ENCODE measurements at places on chromosomes 12 and 14.

GRCh38 chr12:26878661-26879119, 45.7 kb upstream of the ITPR2 start:
- no peak for DNase-seq

GRCh38 chr14:24441904-24442239, 704 bp downstream of the SDR39U1 start:
- DNase-seq, result peak; percentile 38

- DNase-seq, result no peak
Measured at GRCh38 chr14:23566112-23566777, 1.3 kb downstream of the AP1G2 start.

DNA sequence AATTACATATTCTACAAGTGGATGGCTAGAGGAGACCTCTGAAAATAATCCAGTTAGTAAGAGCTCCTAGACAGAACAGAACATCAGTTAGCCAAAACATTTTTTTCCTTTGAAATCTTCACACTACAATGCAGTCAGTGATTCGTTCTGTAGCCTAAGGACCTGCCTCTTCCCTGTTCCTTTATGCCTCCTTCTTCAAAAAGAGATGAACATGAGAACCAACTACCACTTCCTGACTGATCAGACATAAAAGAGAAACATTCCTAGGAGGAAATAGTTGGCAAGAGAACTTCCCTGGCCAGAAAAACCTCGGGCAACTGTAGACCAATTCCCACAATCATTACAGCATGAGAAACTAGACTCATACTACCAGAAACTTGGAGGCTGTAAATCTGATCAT, 29.4 kb downstream of the ITPR2 start:
- DNase-seq, result no peak

DNA sequence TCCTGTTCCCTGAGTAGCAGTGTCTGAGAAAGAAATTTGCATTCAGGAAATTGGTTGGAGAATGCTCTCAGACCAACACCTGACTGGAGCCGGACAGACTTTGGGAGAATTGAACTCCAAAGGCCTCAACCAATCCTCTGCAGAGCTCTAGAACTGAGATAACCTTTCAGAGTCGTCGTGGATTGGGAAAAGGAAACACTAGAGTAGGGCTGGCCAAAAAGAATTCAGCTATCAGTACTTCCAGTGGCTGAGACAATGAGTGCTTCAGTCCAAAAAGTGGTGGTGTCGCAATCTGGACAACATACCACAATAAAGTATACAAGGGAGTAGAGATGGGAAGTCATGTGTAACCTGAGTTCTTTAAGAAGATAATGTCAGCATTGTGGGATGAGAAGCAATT, 377.1 kb downstream of the SLC16A7 start:
- peak; percentile 70 for DNase-seq

- DNase-seq, result no peak
Measured at GRCh38 chr12:104026841-104027599, 23.0 kb downstream of the GLT8D2 start.

- peak; percentile 18 for DNase-seq
Measured at GRCh38 chr14:31884776-31885379, 192.2 kb upstream of the ARHGAP5 start.

DNA sequence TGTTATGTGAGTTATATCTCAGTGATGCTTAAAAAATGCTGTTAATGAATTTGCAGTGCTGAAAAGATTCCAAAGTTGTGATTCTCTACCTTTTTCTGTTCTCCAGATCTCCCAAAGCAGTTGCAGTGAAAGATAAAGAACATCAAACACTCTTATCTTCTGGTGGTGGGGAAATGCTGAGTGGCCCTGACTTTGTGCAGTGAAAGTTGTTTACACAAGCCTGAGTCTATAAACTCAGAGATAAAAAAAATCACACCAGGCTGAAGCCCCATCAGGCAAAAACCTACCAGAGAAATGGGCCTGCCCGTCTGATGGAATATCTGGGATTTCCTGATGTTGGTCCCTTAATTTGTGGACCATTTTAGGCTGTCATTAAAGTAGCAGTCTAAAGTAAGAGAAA, 46.1 kb downstream of the RASSF3 start:
- no peak for DNase-seq

DNA sequence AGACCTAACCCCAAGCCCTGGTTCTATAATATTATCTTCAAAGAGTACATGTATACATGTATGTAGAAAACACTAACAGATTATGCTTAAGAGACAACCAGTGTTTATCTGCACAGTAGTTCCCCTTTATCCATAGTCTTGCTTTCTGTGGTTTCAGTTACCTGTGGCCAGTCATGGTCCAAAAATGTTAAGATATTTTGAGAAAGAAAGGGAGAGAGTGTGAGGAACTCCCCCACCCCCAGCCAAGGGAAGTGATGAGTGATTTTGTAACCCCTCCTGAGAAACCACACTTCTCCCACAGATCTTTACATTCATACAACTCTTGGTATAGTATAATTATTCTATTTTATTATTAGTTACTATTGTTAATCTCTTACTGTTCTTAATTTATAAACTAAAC, 77.3 kb upstream of the CNTN1 start:
- no peak for DNase-seq

DNA sequence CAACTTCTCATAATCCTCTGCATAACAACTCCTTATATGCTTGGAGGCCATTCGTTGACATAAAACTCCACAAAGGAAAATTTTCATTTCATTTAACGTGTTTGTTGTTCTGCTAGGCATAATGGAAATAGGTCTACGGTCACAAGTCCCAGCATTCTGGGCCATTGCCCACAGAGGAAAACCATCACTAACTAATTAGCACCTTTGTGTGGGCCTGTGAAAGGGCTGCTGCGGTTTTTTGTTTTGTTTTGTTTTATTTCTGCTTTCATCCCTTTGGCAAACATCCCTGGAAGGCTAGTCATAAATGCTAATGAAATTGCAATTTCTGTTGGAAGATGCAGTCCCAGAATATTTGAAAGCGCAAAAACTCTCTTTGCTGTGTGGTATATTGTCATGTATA, 180.3 kb downstream of the RMST start:
- no peak for DNase-seq

GRCh38 chr12:94228488-94228907, 80.1 kb downstream of the PLXNC1 start:
- DNase-seq, result no peak

- DNase-seq, result peak; percentile 61
Measured at GRCh38 chr12:65608319-65608916, 215.9 kb upstream of the HMGA2 start.

GRCh38 chr12:45974883-45975282, 15.5 kb downstream of the SCAF11 start:
- no peak for DNase-seq

- no peak for DNase-seq
Measured at GRCh38 chr14:99098199-99098598, 173.8 kb downstream of the BCL11B start.

- DNase-seq, result no peak
Measured at GRCh38 chr14:87772854-87773253, 220.1 kb downstream of the GALC start.

GRCh38 chr14:65483647-65484046, 71.1 kb downstream of the FUT8 start:
- DNase-seq, result no peak

DNA sequence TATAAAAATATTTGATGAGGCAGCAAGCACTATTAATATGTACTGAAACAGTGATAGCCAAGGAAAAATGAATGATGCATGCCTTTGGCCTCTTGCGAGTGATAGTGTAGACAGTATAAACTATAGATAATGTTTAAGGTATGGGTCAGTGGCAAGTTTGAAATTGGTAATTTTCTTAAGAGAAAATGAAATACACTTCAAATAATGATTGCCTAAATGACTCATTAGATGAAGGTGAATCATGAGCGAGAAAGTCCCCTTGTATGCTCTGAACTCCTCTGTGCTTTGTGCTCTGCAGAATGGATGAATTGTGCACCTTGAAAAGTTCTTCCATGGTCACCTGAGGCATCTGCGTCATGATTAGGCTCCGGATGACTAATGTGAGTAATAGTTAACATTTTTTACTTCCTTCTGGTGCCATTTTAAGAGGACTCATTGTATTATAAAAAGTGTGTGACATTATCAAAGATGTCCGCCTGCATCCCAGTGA, 84.9 kb upstream of the RTL1 start:
- DNase-seq, result no peak

DNA sequence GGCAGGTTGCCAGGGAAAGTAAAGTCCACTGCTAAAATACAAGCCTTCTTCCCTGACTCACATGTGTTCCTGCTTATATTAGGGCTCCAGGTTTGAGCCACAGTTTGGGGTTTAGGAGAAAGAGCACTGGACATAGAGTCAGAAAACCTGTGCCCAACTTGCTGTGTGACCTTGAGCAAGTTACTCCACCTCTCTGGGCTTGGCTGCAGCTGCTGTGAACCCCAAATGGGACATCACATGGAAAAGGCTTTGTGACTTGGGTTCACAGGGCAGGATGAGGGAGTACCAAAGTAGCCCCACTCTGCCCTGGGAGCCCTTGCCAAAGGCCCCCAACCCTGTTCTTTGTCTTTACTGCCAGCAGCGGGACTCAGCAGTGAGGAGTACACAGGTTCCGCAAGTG, 79.0 kb upstream of the NOS1 start:
- no peak for DNase-seq

DNA sequence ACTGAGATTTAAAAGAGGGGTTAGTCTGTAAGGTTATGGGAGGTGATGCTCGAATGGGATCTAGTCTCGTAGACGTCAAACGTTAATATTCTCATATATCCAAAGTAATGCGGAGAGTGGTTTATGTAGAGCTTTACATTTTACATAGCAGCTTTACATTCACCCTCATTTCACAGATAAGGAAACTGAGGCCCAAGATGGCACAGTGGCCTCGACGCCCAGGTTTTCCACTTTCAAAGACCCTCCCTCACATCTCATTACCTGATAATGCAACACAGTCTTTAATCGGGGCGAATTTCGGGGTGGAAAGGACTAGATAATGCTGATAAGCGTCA, 450 bp upstream of the TDG start:
- DNase-seq, result no peak

DNA sequence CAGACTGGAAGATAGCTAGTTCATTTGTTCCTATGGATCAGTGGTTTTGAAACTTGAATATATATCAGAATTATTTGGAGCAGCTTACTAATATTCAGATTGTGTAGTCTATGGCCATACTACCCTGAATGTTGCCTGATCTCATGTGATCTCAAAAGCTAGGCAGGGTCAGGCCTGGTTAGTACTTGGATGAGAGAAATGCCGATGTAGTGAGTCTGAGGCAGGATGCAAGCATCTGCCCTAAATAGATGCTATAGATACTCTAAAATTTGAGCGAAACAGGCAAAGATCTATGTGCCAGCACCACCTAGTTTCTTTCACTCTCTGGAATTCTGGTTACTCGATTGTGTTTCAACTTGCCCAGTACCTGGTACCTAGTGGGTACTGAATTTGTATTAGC, 40.9 kb downstream of the FRMD6 start:
- no peak for DNase-seq

GRCh38 chr12:56840922-56841321, 77.8 kb downstream of the HSD17B6 start:
- no peak for DNase-seq

- no peak for DNase-seq
Measured at GRCh38 chr12:54206791-54207190, 18.0 kb upstream of the SMUG1 start.

- DNase-seq, result no peak
Measured at GRCh38 chr12:80101126-80101525, 1.8 kb downstream of the OTOGL start.

DNA sequence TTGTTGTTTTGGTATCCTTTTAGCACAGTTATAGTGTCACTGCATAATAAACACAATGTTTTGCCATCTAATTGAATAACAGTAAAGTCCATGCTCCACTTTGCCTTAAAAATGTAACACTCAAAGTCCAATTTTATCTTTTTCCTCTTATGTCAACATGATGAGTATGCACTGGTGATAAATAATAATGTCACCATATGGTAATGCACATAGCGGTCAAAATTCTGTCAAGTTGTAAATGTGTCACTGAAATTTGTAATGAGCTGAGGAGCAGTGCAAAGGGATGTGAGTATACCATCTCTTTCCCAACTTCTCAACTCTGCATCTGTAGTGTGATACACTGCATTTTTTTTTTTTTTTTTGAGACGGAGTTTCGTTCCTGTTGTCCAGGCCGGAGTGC, 65.7 kb downstream of the EML5 start:
- no peak for DNase-seq

DNA sequence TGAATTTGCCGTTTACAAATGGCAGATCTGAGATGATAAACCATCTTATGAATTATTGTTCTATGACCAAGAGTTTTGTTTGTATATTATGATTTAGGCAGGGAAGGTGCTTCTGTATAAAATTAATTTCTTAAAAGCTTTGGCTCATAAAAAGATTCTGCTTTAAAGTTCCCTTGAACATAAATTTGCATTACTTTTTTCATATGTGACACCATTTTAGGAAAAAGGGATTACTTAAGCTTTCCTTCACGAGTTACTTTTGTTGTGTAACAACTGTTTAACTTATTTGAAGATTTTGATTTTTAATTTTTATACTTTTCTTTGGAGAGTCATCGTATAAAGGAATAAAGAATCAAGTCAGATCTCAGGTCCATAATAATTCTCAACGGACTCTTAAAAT, 3.3 kb downstream of the ETNK1 start:
- no peak for DNase-seq

Data from HS-5 (cell line).